ENCODE measurements at places on chromosomes 3 and 15.

DNA sequence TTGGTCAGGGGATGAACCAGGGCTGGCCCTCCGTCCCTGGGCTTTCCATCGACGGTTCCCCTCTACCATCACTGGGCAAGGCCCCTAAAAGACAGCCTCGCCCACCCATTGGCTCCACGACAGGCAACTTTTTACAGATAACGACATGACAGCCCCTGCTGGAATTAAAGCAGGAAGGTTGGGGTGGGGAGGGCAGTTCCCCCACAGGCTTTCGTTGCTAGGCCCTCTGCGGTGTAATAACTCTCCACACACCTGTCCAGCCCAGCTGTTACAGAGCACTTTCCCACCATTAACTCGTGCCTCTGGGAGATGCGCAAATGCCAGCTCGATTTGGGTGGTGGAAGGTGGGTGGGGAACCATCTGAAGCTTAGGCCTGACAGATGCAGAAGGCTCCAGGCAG, 264.2 kb upstream of the TLE3 start:
- H3K27me3 ChIP-seq: peaks cover 19% of the 10 kb centered on the region
- no peak overlapping the region for H3K4me3 ChIP-seq
- H3K36me3 ChIP-seq: no peaks in the 10 kb centered on the region
- no peaks in the 10 kb centered on the region for H3K4me1 ChIP-seq

GRCh38 chr3:171190668-171191067, 164.1 kb upstream of the SLC2A2 start:
- DNase-seq: no peak
- peaks cover 40% of the 10 kb centered on the region for H3K36me3 ChIP-seq
- H3K4me3 ChIP-seq: no peak overlapping the region
- peaks cover 40% of the 10 kb centered on the region for H3K4me1 ChIP-seq
- no peaks in the 10 kb centered on the region for H3K27me3 ChIP-seq

GRCh38 chr3:126157083-126157768, 23.2 kb downstream of the ALDH1L1 start:
- H3K27ac ChIP-seq: no peak overlapping the region
- no peaks in the 10 kb centered on the region for H3K36me3 ChIP-seq
- peaks cover 2% of the 10 kb centered on the region for H3K27me3 ChIP-seq
- DNase-seq: no peak
- H3K4me3 ChIP-seq: no peak overlapping the region

DNA sequence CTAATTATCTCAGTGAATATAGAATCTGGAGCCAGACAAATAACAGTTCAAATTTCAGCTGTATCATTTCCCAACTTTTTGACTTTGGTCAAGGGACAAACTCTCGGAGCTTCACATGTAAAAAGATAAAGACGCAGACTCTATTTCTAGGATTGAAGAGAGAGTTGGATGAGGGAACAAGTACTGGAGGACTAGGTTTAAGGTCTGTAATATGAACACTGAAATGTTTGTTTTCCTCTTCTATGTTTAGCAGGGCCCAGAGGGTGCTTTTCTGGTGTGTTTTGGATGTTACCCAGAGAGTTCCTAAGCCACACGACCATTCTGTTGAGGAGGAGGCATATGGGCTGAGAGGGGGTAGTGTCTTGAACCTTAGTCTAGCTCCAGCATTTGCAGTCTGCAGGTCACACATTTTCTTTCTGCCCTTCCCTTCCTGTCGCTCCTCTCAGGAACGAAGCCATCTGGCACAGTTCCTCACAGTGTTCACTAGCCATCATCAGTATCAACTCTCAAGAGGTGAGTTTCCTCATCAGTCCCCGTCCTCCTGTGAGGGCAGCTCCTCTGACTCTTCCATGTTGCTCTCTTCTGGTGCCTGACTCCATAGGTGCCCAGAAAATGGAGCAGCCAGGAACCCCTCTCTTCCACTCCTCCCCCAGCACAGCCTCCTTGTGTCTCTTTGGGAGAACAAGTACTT, 250.1 kb downstream of the SQOR start:
- H3K36me3 ChIP-seq: no peaks in the 10 kb centered on the region
- no peak overlapping the region for H3K27ac ChIP-seq
- no peak overlapping the region for H3K4me3 ChIP-seq

DNA sequence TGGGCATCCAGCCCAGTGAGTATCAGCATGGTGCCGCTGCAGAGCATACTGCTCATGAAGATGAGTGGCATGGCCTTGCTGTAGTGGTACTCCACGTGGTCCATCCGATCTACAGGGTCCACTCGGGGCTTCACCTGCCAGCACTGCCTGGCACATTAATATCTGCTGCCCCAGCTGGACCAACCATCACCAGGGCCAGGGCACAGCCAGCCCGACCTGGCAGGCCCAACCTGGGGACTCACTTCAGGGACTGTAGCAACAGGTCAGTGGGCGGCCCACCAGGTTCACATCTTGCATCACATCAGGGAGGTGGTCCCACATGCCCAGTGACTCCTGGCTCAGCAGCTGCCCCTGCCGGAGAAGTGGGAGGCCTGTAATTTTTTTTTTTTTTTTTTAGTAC, 48.1 kb downstream of the CDIN1 start:
- H3K4me1 ChIP-seq: peaks cover 4% of the 10 kb centered on the region
- no peaks in the 10 kb centered on the region for H3K27me3 ChIP-seq
- no peak overlapping the region for H3K4me3 ChIP-seq
- peaks cover 2% of the 10 kb centered on the region for H3K36me3 ChIP-seq

GRCh38 chr3:111803123-111803593, 55.9 kb upstream of the PHLDB2 start:
- peaks cover 6% of the 10 kb centered on the region for H3K27me3 ChIP-seq
- H3K27ac ChIP-seq: no peak overlapping the region
- DNase-seq: no peak
- no peaks in the 10 kb centered on the region for H3K36me3 ChIP-seq
- H3K4me1 ChIP-seq: no peaks in the 10 kb centered on the region

GRCh38 chr3:160041465-160041864, 52.8 kb downstream of the IL12A start:
- H3K4me3 ChIP-seq: no peak overlapping the region
- peaks cover 6% of the 10 kb centered on the region for H3K4me1 ChIP-seq
- DNase-seq: no peak
- H3K36me3 ChIP-seq: peaks cover 13% of the 10 kb centered on the region
- no peak overlapping the region for H3K27ac ChIP-seq

DNA sequence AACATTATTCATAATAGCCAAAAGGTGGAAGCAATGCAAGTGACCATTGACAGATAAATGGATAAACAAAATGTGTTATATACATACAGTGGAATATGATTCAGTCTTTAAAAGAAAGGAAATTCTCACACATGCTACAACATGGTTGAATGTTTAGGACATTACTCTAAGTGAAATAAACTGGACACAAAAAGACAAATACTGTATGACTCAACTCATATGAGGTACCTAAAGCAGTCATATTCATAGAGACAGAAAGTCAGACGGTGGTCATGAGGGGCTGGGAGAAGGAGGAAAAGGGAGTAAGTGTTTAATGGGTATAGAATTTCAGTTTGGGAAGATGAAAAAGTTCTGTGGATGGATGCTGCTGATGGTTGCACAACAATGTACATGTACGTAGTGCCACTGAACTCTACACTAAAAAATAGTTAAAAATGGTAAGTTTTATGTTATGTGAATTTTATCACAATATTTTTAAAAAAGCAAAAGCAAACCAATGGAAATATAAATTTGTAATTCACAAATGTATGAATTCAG, 5.3 kb downstream of the TXNRD3 start:
- no peak overlapping the region for H3K4me3 ChIP-seq
- H3K27ac ChIP-seq: no peak overlapping the region
- H3K36me3 ChIP-seq: no peaks in the 10 kb centered on the region
- H3K27me3 ChIP-seq: peaks cover 25% of the 10 kb centered on the region
- no peaks in the 10 kb centered on the region for H3K4me1 ChIP-seq
